Kidney glomerular epithelial cell (primary cell): ENCODE measurements at places on chromosomes 11 and 22.

- no peak for DNase-seq
Measured at GRCh38 chr11:61902313-61902712, 11.0 kb upstream of the FADS3 start.

GRCh38 chr11:31720671-31721365 lies 90.3 kb downstream of the PAX6 start:
- no peak for DNase-seq

DNA sequence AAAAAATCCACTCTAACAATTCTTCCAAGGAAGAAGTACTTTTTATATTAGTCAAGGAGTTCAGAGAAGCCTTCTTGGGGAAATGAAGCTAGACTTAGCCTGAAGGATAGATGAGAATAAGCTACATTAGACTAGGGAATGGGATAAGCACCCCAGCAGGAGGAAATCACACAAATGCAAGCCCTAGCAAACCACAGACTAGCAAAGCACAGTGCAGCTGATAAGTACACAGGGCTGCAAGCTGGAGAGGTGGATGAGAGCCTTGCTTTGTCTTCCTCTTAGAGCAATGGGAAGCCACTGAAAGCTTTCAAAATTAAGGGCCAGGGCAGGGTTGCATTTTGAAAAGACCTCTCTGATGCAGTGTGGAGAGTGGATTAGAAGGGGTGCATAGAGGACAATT lies 946.2 kb downstream of the LRRC4C start:
- no peak for DNase-seq

GRCh38 chr22:48919187-48919590 lies 908.5 kb downstream of the BRD1 start:
- no peak for DNase-seq

DNA sequence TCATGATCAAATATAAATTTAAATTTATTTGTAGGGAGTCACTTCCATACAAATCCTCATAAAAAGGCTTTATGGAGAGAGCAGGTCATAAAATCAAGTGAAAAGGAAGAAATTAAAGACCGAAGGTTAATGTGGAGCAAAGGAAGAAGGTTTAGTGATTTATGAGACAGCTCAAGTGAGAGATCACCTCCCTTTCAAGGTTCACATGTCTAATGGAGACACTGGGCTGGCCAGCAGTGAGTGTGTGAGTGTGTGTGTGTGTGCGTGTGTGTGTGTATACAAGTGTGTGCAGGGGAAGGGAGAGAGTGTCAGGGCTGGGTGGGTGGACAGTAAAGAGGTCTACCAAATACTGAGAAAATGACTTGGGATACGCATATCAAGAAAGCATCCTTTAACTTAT lies 251.2 kb downstream of the FAT3 start:
- DNase-seq: no peak

GRCh38 chr11:58330861-58331260 lies 28.0 kb downstream of the OR5B17 start:
- no peak for DNase-seq

DNA sequence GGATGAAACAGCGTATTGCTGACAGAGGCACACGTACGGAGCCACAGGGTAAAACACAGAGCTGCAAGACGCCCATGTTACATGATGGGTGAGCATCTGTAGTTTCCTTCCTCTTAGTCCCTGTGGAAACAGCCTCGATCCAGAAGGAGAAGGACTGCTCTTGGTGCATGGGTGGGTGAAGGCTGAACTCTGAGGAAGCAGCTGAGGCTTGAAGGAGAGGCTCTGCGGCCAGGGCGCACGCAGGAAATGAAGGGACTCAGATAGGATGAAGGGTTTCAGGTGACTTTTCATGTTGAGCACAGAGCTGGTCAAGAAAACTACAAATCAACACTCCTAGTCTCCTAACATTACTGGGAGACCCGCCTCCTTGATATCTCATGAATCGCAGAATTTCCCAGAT lies 65.7 kb upstream of the ADA2 start:
- DNase-seq: no peak

DNA sequence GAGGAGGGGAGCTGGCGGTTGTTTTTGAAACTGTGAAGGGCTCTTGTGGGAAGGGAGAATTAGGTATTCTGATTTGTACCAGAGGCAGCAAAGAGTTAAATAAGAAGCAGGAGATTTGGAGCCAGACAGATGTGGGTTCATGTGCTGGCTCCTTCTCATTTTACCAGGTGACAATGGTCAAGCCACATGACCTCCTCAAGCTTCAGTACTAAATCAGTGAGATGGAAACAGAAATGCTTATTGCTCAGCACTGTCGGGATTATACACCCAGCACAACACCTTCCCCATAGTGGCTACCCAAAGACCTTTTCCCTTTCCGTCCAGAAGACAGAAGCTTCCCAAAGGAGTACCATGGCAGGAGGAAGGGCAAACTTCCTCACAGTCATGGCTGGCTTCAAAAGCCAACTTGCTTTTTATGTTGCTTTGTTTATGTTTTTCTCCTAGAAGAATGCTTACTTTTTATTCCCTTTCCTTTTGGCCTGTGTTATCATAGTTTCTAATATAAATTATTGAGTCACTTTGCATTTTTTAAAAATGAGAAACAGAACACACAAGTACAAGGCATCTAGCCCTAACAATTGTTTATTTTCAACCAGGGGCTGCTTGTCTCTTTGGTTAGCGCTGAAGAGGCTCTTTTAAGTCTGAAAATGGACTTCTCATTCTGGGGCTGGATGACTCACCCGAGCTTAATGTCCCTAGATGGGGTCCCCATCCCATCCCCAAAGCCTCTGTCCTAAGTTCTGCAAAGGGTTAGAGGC lies 181.5 kb upstream of the ZBED5 start:
- DNase-seq: no peak

DNA sequence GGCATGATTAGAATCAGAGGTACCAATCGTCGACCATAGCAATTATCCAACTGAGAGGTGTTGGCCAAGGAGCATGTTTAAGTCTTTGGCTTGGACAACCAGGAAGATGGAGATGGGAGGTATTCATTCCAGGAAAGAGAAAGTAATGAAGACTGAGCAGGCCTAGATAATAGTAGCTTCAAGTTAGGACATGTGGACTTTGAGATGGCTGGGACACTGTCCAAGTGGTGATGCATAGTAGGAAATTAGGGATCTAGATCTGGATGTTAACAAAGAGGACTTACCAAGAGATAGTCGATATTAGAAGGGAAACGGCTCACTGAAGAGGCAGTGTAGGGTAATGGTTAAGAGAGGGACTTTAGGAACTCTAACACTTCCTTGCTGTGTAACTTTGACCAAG lies 266.7 kb downstream of the FAM76B start:
- DNase-seq: no peak

GRCh38 chr11:134951305-134951700 lies 539.3 kb upstream of the B3GAT1 start:
- peak; percentile 54 for DNase-seq

DNA sequence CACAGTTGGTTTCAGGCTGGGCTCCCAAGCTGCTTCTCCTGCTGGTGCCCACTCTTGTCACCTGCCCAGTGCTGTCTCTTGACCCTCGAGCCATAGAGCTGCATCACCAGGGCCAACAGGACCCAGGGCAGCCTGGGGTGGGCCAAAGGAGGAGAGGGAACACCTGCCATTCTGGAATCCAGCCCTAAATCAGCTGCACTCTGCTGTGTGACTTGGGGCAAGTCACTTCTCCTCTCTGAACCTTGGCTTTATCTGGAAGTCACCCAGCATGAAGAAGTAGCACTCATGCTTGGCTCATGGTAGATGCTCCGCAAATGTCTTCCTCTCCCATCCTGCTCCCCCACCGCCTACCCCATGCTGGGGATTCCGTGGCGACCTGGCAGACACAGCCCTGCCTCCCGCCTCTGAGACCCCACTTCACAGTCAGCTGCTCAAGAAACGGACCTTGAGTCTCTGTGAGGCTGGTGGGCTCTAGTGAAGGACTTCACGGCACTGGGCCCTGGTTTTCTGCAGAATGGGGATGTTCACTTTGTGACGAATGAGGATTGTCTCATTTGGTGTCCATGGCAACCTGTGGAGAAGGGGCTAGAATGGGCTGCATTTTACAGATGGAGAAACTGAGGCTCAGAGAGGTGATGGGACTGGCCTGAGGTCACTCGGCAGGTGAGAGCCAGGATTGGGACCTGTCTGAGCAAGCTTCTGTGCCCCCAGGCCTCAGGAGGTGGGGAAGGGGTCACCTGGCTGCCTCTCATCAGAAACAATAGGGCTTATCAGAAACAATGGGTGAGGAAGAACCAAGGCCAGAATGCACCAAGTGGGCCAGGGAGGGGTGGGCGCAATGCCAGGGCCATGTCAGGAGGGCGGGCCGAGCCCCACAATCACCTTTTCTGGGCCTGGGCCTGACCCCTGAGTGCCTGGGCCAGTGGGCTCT lies 12.4 kb downstream of the EMID1 start:
- DNase-seq: no peak

- DNase-seq: no peak
Measured at GRCh38 chr11:115885535-115886421, 381.6 kb upstream of the CADM1 start.

- peak; percentile 54 for DNase-seq
Measured at GRCh38 chr11:32586576-32587190, 3.1 kb downstream of the EIF3M start.

DNA sequence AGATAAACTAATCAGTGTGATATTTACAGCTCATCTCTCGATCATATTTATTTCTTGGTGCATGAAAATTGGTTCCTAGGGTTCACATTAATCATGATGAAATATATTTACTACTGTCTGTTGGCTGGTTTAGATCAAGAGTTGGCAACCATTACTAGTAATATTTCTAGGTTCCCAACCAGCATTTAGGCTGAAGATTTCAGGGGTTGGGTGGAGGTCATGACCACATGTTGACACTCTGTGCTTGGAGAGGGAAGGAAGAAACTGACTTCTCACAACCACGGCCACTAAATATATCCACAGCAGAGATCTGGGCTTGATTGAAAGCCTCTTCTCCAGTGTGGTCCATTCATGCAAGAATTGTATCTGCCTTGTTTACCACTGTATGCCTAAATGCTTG lies 87.9 kb downstream of the ALX4 start:
- no peak for DNase-seq

- DNase-seq: no peak
Measured at GRCh38 chr22:49303781-49304461, 523.8 kb downstream of the BRD1 start.

DNA sequence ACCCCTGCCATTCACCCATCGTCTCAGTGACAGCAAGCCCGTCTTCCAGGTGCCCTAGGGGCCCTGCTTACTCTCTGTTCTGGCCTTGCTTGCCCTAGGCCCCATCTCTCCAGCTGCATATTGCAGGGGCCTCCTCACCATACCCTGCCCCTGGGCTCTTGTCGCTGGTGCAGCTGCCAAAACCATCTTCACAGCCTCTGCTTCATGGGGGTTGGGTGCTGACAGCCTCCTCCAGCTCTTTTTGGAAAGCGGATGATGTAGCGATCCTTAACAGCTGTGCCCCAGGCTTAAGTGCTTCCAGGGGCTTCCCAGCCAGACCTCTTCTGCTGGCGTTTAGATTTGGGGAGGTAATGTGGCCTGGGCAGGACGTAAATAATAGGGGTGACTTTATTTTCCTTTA lies 61.2 kb upstream of the SUSD2 start:
- no peak for DNase-seq

GRCh38 chr11:104198576-104198975 lies 34.6 kb upstream of the PDGFD start:
- no peak for DNase-seq

GRCh38 chr22:49779853-49780697 lies 47.6 kb downstream of the BRD1 start:
- no peak for DNase-seq

- DNase-seq: no peak
Measured at GRCh38 chr11:69265911-69266510, 27.9 kb upstream of the MYEOV start.

- no peak for DNase-seq
Measured at GRCh38 chr11:106969644-106970355, 48.5 kb downstream of the GUCY1A2 start.

DNA sequence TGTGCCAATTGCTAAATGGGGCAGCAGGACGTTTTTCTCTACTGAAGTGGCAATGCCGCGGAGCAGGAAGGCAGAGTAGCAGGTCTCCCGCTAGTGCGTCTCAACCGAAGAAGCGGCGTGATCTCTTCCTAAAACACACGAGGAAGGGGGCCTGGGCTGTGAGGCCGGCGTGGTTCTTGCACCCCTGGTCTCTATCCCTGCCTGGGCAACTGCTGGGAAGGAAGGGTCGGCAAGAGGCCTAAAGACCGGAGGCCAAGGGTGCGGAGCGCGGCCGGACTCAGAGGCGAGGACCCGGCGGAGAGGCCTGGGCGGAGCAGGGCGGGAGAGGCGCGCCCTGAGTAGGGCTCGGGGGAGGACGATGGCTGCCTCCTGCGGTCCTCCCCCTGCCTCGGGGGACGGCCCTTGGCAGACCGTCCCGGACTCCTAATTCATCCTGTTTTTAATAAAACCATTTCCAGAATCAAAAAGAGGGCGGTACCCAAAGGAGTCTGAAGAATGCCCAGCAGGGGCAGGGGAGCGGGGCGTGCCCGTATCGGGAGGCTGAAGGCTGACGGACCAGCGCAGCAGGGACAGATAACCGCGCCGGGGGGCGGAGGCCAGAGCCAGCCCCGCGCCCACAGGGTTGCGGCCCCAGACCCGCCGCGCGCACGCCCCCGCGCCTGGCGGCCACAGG lies 572 bp upstream of the APLP2 start:
- peak; percentile 80 for DNase-seq
